CD4-positive, CD25-positive, alpha-beta regulatory T cell (primary cell): ENCODE measurements at places on chromosomes 5 and 9. TPM values are rescaled to one million over a fixed set of nuclear protein-coding genes. Genes with fewer than 3 reads are reported as not detected.

GRCh38 chr5:154159343-154159742 is 31.2 kb upstream of the GALNT10 start:
- no peak overlapping the region for H3K4me3 ChIP-seq
- H3K27ac ChIP-seq: no peak overlapping the region
- no peaks in the 10 kb centered on the region for H3K36me3 ChIP-seq
- DNase-seq: no peak
- H3K27me3 ChIP-seq: peaks cover 18% of the 10 kb centered on the region

DNA sequence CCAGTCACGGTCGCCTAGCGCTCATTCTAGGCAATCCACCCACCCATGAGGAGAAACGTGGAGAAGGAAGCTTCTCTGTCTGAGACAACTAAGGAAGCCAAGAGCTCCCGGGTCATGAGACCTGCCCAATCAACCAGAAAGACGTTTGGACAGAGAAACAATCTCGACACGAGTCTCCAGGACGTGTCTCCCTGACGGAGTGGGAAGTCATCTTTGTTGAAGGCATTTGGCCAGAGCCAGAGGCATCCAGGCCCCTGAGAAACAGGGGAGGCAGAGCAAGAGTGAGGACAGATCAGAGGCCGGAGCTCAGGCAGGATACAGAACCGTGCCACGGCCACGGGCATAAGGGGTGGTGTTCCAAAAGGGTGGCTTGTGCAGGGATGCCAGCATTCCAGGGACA is 479.0 kb downstream of the SPATA31A7 start:
- no peak for DNase-seq
- no peak overlapping the region for H3K4me3 ChIP-seq
- no peaks in the 10 kb centered on the region for H3K36me3 ChIP-seq
- H3K27ac ChIP-seq: no peak overlapping the region
- H3K4me1 ChIP-seq: no peaks in the 10 kb centered on the region

Gene PPP2R2B
- 16.1 TPM for polyA plus RNA-seq

Gene PRUNE2
- not detected for polyA plus RNA-seq

Gene CCDC180
- polyA plus RNA-seq: 1.3 TPM
